ENCODE measurements at places on chromosomes 1 and 21.

DNA sequence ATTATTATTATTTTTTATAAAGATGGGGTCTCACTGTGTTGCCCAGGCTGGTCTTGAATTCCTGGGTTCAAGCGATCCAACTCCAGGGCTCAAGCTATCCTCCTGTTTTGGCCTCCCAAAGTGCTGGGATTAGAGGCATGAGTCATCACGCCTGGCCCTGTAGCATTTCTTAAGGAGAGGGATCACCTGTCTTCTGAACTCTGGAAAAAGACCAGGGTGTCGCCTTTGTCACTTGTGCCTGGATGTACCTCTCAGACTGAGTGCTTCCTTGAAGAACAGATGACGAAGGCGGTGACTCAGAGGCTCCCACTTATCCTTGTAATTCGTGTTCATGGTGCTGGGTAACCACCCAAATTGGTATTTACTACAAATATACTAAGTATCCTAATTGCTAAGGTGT lies 2.4 kb upstream of the CGN start:
- no peak for DNase-seq

- no peak for DNase-seq
These were observed 23.1 kb downstream of the SLC26A9 start for GRCh38 chr1:205920159-205920558.

- DNase-seq, result no peak
These were observed 48.6 kb upstream of the GPR52 start for GRCh38 chr1:174399211-174399610.

- no peak for DNase-seq
These were observed 431.1 kb upstream of the VAMP3 start for GRCh38 chr1:7339953-7340352.

DNA sequence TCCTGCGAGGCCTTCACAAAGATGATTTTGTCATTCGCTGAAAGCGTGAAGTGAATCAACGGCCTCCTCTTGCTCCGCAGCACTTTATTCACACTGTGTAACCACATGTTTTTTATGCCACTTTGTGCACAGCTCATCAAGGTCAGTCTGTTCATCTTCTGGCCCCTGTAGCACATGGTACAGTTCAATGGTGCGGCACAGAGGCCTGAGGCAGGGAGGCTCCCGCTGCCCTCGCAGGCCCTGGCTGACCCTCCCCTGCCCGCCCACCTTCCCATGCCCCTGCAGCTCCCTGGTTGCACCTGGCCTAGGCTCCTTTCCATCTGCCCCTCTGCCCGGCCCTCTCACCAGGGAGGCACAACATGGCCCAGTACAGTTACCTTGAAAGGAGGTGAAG lies 87.5 kb downstream of the CD247 start:
- no peak for DNase-seq

- DNase-seq, result no peak
These were observed 46.2 kb upstream of the GNG12 start for GRCh38 chr1:67879485-67879884.

DNA sequence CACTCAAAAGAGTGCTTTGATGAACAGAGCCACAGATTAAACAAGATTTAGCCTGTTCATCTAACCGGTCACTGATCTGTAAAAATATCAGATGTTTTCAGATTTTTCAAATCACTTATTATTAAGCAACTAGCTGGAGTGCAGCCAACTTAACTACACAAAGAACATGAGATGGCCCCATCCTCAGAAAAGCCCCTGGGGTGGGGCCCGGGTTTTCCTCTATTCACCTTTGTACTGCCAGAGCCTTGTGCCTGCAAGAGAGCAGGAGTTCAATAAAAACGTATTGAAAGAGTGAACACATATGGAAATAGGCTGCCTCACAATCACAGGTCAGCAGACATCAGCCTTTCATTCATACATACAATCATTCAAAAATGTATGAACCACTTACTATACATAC lies 516.1 kb downstream of the OMA1 start:
- no peak for DNase-seq

DNA sequence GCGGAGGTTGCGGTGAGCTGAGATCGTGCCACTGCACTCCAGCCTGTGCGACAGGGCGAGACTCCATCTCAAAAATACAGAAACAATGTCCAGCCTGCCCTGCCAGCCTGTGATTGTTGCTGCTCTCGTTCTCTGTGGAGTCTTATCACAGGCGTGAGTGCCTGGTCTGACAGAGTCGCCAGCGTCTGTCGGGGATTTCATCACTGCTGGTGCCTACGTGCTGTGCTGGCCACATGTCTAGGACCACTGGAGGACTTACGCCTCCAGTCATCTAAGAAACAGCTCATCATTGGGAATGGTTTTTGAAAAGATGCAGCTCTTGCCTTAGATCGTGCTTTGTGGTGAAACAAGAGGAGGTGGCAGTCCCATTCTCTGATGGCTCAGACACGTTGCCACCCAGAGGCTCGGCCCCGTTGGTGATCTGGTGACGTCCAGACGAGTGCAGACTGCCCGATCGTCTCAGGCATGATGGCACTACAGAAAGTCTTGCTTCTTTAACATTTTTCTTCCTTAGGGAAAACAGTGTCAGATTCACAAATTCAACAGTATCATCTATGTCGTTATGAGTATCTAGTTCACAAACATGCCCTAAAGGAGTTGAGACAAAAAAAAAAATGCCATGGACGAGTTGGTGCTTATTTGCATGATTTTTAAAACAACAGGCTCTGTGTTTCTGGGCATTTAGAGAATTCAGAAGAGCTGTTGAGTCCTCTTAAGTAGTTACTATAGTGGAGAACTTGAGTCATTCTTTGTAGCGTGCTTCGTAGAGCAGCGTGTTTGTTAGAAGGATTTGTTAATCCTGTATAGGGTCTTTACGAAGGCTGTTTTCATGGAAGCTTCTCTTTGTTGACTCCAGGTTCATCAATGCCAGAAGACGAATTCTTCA lies 47.5 kb downstream of the CBS start:
- DNase-seq, result no peak

DNA sequence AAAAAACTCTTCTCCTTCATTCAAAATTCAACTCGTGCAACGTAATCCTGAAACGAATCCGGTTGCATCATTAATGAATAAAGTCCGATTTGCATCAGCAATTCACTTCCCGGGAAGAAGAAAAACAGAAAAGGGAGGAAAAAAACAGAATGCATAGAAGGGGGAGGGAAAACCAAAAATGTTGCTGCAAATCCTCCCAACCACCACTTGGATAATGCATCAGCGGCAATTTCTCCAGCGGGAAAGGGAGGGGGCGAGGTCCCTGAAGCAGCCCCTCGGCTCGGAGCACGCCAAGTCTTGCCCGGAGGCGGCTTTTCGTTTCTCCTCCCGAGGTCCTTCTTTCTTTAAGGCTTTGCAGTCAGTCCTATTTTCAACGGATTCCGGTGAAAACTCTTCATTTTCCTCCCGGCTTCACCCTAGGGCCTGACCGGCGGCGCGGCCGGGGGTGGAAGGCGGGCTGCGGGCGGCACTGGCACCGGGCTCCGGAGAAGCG lies 723 bp downstream of the CDC42BPA start:
- DNase-seq, result no peak

DNA sequence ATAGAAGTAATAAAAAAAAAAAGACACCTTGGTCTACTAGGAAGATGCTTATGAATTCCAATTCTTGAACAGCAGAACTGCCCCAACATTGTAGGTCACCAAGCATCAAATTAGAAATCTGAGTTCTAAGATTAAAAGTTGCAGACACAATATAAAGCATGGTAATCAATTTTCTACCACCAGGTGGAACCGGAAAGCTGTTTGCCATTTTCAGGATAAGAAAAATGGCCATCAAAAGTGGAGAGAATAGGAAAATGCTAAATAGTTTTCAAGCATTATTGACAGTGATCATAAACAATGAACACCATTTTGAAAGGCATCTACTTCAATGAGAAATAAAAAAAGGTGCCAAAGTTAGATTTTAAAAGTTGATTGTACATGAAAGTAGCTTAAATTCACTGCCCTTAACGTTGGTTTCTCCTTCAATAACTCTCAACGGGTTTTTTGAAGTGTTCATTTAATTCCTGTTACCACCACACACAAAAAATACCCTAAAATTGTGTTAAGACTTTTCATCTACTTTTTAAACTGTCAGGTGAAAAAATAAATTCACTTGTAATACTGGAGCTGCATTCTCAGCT lies 252.9 kb downstream of the KCNT2 start:
- no peak for DNase-seq

DNA sequence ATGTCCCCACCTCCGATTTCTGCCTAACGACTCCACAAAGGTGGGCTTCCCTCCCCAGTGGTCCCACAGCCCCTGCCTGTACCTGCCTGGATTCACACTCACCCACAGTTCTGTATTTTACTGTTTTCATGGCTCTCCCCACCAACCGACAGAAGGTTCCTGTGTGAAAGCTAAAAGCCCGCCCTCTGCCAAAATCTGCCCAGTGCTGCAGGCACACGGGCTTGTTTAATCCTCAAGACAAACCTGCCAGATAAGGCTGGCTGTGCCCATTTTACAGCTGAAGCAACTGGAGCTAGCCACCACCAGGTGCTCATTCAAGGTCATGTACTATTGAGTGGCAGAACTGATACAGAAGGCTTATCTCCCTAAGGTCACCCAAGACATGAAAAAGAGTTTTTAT lies 114.5 kb downstream of the HIVEP3 start:
- peak; percentile 39 for DNase-seq

DNA sequence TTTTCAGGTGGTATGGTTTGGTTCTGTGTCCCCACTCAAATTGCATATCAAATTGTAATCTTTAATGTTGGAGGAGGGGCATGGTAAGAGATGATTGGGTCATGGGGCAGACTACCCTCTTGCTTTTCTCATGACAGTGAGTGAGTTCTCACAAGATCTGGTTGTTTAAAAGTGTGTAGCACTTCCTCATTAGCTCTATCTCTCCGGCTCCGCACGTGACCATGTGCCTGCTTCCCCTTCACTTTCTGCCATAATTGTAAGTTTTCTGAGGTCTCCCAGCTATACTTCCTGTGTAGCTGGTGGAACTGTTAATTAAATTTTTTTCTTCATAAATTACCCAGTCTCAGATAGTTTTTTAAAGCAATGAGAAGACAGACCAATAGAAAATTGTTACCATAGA lies 843.2 kb downstream of the AMY1C start:
- no peak for DNase-seq

- DNase-seq, result no peak
These were observed 102.1 kb downstream of the KCND3 start for GRCh38 chr1:111887385-111887784.

- no peak for DNase-seq
These were observed 93.1 kb upstream of the COL6A1 start for GRCh38 chr21:45888386-45889009.

- DNase-seq, result no peak
These were observed 35.5 kb downstream of the SLC26A9 start for GRCh38 chr1:205907794-205908193.

- no peak for DNase-seq
These were observed 10.0 kb upstream of the MCOLN3 start for GRCh38 chr1:85058311-85058710.

GRCh38 chr1:72662918-72663317 lies 380.6 kb upstream of the NEGR1 start:
- no peak for DNase-seq

GRCh38 chr21:35457097-35457804 lies 408.1 kb upstream of the RUNX1 start:
- no peak for DNase-seq
